Stimulated activated CD4-positive, alpha-beta T cell treated with anti-CD3 and anti-CD28 coated beads, Interleukin-1b, Interleukin-23, amount 100 ng/mL, for 48 hours (primary cell): ENCODE measurements at places on chromosomes 11 and 22.

- no peak for DNase-seq
Observed at GRCh38 chr11:6599449-6599848, 4.0 kb downstream of the RRP8 start.

DNA sequence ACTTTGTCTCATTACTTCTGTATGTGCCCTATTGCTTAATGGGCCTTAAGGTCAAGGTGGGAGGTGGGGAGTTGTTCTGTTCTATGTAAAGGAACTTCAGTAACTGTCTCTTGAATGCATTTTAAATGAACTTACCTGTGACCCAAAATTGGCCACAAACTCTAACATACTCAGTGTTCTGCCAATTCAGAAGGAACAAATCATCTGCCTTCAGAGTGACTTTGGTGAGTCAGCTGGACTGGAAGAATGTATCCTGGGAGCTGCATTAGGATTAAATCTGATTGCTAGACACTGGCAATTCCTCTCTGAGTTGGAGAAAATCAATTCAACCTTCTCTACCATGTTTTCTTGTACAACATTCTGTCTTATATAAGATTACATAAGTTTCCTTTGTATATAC lies 1104.8 kb downstream of the DLG2 start:
- no peak for DNase-seq

GRCh38 chr11:115202900-115203552 lies 301.2 kb downstream of the CADM1 start:
- no peak for DNase-seq

- DNase-seq: no peak
Observed at GRCh38 chr11:109148669-109149068, 273.3 kb upstream of the C11orf87 start.

GRCh38 chr11:19232910-19233503 lies 7.7 kb downstream of the E2F8 start:
- DNase-seq: no peak

DNA sequence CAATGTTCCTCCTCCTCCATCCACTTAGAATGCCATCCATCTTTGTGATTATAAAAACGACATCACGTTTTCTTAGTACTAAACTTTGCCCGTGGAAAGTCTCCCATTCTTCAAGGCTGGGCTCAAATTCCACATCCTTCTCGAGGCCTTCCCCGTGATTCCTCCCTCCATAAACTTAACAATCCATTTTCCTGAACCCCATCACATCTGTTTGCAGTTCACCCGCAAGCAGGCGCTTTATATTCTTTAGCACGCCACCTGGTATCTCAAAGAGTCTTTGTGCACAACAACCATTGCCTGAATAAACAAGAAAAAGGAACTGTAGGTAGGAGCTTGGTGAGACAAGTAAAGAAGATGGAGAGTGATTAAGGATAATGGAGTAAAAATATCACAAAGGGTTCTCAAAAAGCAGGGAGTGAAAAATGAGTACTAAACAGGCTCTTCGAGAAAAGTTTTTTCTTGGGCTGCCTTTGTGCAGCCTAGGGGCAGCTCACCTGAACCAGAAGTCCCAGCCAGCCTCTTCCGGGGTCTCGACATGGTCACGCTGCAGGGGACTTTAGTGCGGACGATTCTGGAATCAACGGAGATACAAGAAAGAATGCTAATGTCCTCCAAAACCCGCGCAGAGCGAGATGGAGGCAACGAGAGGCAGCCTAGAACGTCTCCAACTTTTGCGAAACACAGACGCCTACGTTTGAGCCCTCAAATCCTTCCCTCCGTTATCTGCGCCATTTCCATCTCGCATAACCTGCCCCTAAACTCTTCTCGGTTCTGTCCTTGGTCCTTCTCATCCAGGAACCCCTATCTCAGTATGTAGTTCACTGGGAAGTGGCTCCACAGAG lies 585 bp downstream of the THYN1 start:
- DNase-seq: peak; percentile 19

GRCh38 chr11:61832754-61833153 lies 4.7 kb downstream of the FADS2 start:
- DNase-seq: no peak

DNA sequence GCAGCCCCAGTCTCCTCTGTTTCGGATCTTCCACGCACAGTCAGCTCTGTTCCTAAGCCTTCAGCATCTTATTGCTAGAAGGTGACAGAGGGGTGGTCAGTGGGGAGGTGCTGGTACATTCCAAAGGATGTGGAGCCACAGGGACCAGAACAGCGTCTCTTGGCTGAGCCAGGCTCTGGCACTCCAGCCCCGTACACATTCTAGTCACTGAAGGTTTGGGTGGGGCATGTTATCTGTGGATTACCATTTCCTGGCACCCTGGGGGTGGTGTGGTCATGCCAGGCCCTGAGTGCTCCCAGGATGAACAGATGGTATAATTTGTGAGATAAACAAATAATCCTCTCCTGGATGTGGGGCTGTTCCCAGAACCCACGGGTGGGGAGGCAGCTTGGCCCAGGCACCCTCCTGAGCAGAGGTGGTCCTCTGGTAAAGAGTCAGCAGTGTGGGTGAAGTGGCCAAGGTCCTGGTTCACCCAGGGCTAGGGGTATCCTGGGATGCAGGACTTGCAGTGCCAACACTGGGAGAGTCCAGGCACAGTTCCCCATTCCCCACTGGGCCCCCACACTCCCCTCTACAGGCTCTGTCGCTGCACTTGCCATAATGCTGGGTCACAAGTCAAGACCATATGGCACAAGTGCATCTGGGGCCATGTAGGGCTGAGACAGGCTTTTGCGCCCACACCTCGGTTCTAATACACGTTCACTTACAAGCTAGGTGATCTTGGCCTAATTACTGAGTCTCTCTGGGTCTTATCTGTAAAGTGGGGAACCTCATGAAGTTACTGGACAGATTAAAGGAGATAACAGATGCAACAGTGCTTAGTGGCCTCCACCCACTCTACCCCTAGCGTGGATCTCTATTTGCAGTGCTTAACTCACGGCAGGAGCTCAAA lies 33.0 kb downstream of the DKK3 start:
- no peak for DNase-seq

GRCh38 chr11:120784566-120785251 lies 239.2 kb upstream of the TBCEL start:
- no peak for DNase-seq

DNA sequence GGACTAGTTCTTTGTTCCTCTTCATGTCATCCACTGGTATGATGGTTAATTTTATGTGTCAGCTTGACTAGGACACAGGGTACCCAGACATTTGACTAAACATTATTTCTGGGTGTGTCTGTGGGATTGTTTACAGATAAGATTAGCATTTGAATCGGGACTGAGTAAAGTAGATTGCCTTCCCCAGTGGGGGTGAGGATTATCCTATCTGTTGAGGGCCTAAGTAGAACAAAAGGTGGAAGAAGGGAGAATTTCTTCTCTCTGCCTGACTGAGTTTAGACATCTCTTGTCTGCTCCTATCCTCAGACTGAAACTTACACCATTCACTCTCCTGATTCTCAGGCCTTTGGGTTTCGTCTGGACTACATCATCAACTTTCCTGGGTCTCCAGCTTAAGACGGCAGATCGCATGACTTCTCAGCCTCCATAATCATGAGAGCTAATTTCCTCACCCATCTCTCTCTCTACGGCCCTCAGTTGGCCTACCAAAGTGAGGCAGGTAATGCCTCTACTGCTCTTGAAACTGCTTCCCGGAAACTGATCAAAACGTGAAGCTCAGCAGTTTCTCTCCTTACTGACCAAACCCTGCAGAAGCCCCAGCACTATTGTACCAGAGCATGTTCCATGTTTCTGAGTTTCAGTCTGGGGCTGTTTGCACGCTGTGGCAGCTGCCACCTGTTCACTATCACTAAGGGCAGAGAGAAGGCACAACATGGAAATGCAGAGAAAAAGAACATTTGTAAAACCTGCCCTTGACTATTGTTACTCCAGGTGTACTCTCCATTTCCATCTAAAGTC lies 95.4 kb downstream of the NXPE2 start:
- DNase-seq: no peak

- DNase-seq: no peak
Observed at GRCh38 chr11:14924318-14924717, 32.3 kb upstream of the CYP2R1 start.

GRCh38 chr11:47327949-47328348 lies 24.6 kb downstream of the MYBPC3 start:
- no peak for DNase-seq

GRCh38 chr22:29044657-29045176 lies 16.9 kb downstream of the C22orf31 start:
- no peak for DNase-seq

DNA sequence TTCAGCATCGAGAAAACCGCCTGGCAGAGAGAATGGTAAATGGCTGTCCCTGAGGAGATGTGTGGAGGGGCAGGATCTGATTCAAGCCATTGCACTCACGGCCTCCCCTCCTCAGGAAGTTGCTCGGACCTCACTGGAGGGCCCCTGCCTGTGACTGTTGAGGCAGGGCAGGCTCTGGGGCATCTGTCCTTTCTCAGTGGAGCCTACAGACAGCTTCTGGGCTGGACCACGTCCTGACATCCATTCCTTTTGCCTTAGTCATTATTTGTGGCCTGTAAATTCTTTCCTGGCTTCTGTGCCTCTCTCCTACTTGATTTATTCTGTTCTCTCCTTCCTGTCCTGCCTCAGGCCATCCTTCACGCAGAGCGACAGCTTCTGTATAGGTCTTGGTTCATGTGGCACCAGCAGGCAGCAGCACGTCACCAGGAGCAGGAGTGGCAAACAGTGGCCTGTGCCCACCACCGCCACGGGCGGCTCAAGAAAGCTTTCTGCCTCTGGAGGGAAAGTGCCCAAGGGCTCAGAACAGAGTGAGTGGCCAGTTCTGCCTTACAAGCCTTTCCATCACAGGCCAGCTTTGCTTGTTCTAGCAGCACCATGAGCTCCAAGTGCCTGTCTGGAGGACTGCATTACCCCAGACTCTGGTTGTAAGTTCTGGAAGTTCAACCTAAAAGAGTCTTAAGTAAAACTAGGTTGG lies 59.6 kb downstream of the PISD start:
- DNase-seq: no peak

- DNase-seq: no peak
Observed at GRCh38 chr11:22432291-22433093, 94.3 kb downstream of the SLC17A6 start.

DNA sequence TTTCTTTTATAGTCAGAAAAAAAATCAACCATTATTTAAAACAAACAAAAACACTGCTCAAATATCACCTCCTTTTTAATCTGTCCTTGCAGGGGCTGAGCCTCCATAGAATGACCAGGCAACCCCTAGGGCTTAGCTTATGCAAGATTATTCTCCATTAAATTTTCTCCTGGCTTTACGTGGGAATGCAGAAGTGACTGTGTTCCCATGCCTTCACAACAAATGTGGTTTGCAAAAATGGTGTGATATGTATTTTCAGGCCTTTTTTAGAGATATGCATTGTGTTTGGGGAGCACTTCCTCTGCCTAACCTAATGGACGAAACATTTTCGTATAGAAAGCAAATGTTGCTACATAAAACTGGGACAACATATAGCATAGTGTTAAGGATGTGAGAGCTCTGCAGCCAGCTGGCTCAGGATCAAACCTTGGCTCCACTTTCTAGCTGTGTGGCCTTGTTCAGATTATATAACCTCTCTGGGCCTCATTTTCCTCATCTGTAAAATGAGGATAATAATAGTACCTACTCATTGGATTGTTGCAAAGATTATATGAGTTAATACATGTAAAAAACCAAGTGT lies 82.6 kb downstream of the PARVA start:
- DNase-seq: no peak

DNA sequence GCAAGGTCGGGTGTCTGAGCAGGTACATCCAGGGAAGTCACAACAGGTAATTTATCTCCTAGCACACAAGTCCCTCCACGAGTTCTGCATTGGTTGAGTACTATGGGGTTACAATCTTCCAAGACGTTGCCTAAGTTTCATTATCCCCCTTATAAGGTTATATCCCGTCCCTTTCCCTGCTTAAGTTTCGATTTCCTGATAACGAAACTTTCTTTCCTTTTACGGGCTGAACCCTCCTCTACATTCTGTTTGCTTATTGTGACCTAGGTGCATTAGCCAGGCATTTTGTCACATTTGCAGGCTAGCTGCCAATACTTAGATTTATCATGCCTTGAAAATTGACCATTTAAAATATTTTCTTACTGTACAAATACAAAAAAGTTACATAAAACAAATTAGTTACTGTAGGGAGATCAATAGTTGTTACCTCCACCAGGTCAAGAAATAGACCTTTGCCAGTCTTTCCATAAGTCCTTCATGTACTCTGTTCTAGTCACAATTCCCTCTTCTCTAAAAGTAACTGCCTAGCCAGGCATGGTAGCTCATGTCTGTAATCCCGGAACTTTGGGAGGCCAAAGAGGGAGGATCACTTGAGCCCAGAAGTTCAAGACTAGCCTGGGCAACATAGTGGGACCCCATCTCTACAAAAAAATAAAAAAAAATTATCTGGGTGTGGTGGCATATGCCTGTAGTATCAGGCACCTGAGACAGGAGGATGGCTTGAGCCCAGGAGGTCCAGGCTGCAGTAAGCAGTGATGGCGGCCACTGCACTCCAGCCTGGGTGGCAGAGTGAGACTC lies 14.3 kb upstream of the PITPNB start:
- no peak for DNase-seq

GRCh38 chr11:17894929-17895658 lies 117.8 kb downstream of the SERGEF start:
- DNase-seq: no peak

DNA sequence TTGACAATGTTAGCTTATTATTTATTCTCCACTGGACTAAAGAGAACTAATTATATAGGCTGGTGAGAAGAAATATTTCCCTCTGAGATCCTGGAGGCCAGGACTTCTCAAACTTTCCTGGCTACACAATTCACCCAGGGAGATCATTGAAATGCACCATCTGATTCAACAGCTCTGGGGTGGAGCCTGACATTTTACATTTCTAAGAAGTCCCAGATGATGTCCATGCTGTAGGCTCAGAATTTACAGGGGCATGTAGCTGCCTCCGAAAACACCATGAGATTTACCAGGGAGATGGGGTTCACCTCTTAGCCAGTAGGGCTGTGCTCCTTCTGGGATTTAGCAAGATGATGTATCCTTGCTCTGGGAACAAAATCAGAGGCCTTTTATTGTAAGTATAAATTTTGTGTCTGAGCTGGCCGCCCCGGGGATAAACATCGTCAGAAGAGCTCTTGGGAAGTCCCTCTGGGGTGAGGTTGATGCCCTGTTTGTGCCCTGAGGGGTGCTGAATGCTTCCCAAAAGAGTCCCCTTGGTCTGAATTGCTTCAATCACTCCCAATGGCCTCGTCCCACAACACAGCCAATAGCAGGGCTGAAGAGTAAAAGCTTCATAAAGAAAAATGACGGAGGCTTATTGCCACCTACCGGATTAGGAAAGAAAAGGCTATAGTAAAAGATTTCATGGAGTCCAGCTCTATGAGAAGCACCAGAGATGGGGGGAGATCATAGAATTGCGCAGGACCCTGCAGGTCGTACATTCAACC lies 33.4 kb upstream of the API5 start:
- DNase-seq: no peak

GRCh38 chr11:57497303-57498247 lies 17.9 kb downstream of the SLC43A1 start:
- DNase-seq: no peak

- no peak for DNase-seq
Observed at GRCh38 chr11:122099374-122100036, 16.5 kb downstream of the BLID start.
